ENCODE measurements at places on chromosomes 3 and 15.

GRCh38 chr3:51102396-51102795, 282.7 kb upstream of the MANF start:
- no peak for DNase-seq

GRCh38 chr3:160232014-160232413, 6.8 kb downstream of the C3orf80 start:
- DNase-seq: no peak

GRCh38 chr3:13288732-13289718, 131.1 kb downstream of the NUP210 start:
- no peak for DNase-seq

GRCh38 chr3:73621388-73621787, 3.4 kb downstream of the PDZRN3 start:
- DNase-seq: no peak

DNA sequence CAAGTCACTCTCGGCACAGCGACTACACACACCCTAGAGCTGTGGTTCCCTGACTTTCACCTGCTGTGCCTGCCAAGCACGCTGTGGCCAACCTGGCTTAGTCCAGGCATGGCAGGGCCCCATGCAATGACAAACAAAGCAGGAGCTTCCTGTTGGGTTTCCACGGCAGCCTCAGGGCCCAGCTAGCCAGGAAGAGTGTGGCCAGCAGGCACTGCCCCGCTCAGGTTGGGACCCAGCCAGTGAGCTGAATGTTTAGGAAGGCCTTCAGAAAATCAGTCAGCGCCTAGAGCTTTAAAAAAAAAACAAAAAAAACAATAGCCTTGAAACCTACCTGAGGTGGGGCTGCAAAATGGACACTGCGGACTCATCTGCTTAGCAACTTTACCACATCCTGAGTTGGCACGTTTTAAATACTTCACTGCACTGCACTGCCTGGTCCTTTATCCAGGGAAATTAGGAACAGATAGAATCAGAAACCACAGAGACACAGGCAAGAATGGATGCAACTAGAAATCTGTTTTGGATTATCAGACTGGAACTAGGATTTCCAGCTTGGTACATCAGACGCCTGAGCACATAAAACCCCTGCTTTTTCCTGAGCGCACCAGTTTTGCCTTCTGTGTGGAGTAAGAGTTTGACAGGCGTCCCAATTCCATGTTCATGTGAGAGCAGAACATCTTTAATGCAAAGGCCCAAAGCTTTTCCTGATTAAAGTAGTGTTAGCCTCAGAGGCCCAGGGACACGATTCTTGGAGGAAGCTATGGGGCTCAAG, 36.2 kb upstream of the LDHAL6B start:
- DNase-seq: peak; percentile 54

- DNase-seq: no peak
Measured at GRCh38 chr3:5007873-5008272, 28.6 kb downstream of the BHLHE40 start.

DNA sequence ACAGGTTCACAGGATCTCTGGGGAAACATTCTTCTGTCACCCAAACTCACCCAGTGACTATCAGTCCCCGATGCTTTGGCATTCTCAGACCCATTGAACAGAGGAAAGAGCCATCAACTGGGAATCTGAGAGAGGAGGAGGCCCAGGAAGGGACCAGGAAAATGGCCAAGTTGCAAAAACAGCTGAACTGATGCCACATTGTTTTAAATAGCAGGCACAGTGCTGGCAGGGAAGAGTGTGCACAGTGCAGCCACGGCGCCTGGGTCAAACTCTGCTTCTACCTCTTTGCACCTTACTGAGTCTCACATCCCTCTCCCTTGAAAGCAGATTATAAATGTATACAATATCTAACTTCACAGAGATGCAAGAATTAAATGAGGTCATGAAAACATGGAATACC, 66.4 kb downstream of the SRGAP3 start:
- peak; percentile 29 for DNase-seq

DNA sequence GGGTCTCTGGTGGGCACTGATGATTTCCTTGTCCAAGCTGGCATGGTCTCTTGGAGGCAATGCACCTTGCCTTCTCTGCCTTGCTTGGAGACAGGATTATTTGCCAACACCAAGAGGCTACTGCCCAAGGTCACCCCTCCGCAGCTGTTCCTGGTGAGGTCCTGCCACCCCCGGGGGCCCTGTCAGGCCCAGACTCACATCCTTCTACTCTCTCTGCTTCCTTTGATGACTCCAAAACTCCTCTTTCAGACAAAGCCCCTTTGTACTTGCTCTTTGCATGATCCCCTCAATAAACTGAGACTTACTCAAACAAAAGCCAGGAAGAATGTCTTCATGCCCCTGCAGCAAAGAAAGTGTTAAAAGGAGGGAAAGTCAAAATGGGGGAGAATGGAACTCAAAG, 137.7 kb downstream of the MEX3B start:
- DNase-seq: no peak

DNA sequence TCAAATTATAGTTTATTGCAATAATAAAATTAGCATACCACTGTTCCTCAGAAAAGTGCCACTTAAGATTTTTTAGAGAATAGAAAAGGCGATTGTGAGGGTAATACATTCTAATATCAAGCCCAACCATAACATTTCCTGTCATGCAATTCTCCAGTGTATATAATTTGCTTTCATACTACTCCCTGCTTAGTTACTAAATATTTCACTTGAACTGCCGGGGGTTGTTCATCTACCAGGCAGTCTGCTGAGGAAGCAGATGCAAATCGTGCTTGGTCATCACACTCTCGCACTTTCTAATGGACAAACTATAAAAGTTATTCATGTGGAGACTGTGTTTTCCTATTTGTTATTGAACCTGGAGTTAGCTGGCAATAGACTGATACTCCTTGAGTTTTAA, 645.6 kb upstream of the CBLB start:
- no peak for DNase-seq

DNA sequence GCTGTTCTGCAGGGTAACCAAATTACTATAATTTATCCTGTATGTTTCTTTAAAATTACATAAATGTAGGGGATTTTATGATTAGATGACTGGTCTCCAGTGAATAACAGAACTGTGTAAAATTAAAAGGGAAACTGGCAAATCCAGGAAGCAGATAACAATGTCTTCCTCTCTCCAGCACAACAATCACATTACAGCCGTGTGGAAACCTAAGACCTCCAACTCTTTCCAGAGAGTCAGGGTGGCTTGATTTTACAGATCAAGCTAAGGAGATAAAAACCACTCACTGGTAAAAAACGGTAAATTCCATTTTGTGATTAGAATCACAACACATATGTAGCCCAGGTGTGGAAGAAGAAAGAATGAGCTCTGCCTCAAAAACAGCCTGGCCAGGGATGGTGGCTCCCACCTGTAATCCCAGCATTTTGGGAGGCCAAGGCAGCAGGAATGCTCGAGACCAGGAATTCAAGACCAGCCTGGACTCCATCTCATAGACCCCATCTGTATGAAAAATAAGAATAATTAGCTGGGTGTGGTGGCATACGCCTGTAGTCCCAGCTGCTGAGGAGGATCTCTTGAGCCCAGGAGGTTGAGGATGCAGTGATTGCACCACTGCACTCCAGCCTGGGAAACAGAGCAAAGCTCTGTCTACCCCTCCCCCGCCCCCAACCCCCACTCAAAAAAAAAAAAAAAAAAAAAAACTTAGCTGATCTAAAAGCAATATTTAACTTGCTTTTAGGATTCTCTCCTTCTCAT, 29.0 kb downstream of the IL17RD start:
- DNase-seq: no peak

- no peak for DNase-seq
Measured at GRCh38 chr3:51522273-51522962, 16.1 kb upstream of the RAD54L2 start.

- DNase-seq: no peak
Measured at GRCh38 chr3:116553355-116553754, 108.1 kb upstream of the LSAMP start.

GRCh38 chr15:65209701-65210643, 1.3 kb downstream of the CILP start:
- DNase-seq: no peak

- no peak for DNase-seq
Measured at GRCh38 chr3:56758539-56758981, 43.2 kb downstream of the ARHGEF3 start.

DNA sequence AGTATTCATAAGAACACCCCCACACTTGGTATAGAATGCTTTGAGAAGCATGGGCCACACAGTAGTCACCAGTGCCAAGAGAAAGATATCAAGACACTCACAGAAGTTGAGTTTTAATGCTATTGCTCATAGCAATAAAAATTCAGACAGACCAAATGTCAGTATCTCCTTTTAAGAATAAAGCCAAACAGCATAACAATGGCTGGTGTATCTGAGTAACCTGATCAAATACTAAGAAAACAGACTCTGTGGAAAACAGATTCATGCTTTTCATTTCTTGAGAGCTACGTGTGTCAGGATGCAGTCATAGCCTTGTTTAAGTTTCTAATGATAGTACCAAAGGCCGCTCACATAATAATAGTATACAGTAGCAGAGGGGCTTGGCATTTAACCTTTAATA, 778.5 kb downstream of the MECOM start:
- DNase-seq: no peak

DNA sequence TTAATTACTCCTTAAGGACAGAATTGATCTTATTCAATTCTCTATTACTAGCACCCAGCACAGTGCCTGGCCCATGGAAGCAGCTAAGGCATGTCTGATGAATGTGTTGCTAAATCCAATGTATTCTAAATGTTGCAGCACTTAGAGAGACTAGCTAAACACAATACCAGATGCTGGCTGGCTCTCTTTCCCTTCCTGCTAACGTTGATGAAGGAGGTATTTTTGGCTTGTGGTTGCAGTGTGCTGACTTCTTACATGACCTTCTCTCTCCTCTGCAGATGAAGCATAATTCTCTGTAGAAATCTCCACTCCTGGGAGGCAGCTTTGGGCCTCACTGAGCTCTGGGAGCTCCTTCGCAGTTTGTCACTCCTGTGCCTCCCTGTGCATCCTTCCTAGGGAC, 183.6 kb downstream of the PEX5L start:
- DNase-seq: no peak

DNA sequence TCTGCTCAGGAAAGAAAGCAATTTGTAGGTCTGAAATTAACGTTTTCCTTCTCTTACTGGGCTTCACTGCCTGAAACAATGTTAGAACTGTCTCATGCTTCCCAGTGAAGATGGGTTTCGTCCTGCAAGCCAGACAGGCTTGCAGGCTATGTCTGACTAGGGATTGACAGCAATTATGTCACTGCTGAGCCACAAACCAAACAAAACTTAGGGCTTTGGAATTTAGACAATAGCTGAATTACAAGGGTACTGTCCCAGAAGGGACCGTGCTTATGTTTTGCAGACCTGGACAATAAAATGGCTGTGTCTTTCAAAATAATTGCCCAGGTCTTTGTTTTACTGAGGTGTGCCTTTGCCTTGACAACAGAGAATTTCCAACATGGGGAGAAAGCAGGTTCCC, 46.3 kb upstream of the CCDC80 start:
- no peak for DNase-seq

DNA sequence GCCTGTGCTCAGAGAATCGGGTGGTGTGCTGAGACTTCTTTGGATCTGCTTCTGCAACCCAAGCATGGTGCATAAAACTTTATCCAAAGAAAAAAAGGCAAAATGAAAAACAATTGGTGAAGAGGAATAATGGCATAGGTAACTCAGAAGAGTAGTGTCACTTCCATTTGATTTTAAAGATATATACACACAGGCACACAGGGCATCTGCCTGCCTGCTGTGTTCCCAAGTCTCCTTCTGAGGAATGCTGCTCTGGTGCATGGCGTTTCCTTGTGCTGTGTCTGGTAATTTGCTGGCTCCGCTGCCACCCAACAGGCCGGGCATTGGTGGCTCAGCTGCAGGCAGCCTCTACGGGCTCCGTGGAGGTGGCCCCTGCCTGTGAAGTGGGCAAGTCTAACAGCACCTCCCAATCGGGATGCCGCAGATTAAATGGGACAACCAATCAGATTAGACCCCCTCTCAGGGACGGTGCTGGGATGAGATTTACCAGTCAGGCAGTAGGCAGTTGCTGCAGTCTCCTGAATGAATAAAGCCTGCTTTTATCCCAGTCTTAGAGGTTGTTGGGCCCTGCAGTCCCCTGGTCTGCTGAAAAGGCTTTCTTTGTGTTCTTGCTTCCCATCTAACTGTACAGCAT, 253.7 kb upstream of the RASGRP1 start:
- DNase-seq: no peak

GRCh38 chr3:33525232-33525631, 85.0 kb upstream of the UBP1 start:
- DNase-seq: no peak

- no peak for DNase-seq
Measured at GRCh38 chr3:107370907-107371306, 6.3 kb upstream of the CCDC54 start.

DNA sequence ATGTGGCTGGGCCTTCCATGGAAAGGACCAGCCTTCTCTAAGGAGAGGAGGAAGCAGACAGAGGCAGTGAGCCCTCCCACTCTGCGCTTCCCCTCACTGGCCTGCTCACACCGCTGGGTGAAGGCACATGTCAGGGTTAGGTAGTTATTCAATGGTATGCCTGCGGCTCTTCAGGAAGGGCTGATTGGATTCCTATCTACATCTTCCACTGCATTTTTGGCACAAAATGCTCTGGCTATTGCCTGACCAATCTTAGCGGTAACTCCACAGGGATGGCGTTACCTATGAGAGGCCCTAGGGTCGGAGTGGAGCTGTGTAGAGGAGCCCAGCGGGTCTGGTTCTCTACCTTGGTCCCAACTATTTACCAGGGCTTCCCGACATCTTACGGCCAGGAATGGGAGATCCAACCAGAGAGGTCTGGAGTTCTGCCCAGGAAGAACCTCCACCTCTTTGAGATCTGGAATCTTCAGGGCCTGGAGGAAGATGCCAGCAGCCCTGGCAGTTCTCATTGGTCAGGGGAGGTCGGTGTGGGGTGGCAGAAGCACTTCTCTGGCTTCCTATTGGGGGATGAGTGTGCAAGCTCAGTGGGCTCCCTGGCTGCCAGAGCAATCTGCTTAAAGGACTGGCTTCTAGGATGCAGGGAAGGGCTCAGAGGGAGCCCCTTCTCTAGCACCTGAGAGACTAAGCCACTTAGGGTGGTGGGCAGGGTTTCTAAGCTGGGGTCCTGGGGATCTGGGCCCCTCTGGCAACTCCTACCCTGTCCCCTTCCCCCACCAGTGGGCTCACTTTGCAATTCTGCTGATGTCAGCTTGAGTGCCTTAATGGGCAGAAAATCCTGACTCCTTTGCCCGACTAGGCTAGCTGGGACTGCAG, 24.3 kb downstream of the SNX33 start:
- no peak for DNase-seq

GRCh38 chr3:88142094-88142624, 7.6 kb upstream of the C3orf38 start:
- no peak for DNase-seq

DNA sequence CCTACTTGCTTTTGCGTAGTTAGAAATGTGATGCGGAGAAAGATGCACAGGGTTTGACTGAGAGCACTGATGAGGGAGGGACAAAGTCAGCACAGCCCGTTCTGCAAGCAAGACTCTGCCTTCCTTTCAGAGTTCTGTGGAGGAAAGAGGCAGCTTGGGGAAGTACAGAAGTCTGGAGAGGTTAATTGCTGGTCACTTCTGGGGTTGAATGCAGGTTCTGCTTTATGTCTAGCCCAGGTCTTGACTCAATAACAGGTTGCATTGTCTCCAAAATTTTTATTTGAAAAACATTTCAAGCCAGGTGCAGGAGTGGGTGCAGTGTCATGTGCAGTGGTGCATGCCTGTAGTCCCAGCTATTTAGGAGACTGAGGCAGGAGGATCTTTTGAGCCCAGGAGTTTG, 461.7 kb downstream of the NR2F2 start:
- DNase-seq: no peak

- DNase-seq: no peak
Measured at GRCh38 chr15:82297546-82297945, 34.9 kb downstream of the SAXO2 start.

- no peak for DNase-seq
Measured at GRCh38 chr15:60795889-60796288, 316.9 kb upstream of the ICE2 start.
